ENCODE measurements at places on chromosomes 4 and X.

DNA sequence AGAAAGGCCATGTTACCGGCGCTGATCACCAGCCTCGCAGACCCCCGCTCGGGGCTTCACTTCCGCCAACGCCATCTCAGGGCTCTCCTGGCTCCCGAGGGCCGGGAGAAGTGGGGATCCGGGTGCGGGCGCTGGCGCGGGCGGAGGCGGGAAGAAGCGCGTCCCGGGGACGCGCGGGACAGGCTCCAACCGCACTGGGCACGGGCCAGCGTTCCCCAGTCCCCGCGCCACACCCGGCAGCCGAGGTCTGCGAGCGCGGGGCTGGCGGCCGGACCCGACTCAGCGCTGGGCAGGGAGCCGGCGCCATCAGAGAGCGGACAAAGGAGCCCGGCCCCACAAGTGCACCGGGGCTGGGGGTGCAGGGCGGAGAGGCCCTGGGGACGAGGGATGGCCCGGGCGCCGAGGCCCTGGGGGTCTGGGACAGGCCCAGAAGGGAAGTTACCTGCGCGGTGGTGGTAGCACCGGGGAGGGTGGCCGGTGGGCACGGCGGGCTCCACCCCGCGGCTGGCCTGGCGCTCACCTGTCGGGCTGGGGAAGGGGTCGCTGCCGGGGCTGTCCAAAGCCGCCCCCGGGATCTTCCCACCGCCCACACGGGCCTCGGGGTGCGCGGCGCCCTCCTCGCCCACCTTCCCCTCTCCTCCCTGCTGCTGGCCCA is 449 bp downstream of the CTPS2 start:
- no peak for DNase-seq

DNA sequence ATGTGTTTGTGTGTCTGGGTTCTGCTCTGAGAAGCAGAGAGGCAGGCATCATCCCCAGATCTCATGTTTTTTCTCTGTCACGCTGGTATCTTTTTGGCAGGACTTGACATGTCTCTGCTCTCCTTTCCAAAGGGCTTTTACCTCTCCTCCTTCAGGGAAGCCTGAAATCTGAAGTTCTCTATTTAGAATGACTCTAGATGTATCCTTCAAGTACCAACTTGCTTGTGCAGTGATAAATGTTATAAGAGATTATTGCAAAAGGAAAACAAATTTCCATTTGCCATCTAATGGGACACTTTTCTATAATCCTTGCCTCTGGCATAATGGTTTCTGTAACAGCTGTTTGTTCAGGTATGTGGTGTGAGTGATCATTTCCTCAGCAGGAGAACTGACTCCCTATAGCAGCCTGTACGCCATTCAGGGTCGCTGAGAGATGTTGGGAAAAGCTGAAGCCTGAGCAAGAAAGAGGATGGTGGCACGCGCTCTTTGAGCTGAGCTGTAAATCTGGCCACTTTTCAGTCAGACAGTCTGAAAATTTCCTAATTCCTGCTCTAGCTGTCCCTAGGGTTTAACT is 72.5 kb downstream of the CNGA2 start:
- DNase-seq, result no peak

- no peak for DNase-seq
These were observed 14.6 kb downstream of the SRPX start for GRCh38 chrX:38206036-38206435.

GRCh38 chrX:40247848-40248622 is 150.3 kb upstream of the BCOR start:
- DNase-seq, result no peak

DNA sequence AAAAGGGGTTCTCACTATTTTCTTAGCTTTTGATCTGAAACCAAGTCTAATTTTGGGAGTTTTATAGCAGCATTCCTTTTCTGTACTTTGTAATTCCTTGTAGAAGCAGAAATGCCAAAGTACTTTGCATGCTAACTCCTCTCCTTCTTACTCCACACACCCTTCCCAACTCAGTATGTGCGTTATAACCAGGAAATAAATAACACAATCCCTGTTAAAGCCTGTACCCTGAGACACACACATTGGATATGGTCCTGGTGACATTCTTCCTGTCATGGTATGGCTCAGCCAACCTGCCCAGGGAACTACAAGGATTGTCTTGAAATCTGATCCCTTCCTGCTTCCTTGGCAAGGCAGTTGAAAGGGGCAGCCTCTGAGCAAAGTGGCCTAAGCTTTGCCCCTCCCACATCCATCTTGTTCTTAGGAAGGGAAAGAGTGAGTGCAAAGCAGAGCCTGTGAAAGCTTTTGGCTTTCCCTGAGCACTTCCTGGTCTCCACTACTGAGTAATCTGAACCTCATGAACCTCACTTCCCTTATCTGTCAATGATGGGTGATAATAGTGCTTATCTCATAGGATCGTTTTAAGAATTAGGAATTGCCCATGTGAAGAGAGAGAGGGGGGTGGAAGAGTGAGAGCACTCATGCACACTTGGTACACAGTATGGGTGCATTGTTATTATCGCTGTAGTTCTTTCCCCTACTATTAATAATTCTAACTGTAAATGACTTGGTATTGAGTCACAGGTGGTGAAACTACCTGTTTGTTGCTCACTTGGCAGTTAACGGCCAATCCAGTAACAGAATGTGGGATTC is 109.3 kb downstream of the AFF2 start:
- no peak for DNase-seq

Measured in stimulated activated CD8-positive, alpha-beta memory T cell treated with anti-CD3 and anti-CD28 coated beads, Interleukin-2, amount 100 ng/mL, for 1 hour (primary cell).